Activated CD8-positive, alpha-beta memory T cell treated with anti-CD3 and anti-CD28 coated beads for 1 hour (primary cell): ENCODE measurements at places on chromosomes 11 and 22.

- DNase-seq = no peak
These were observed 866 bp upstream of the RRM1 start for GRCh38 chr11:4093519-4094347.

DNA sequence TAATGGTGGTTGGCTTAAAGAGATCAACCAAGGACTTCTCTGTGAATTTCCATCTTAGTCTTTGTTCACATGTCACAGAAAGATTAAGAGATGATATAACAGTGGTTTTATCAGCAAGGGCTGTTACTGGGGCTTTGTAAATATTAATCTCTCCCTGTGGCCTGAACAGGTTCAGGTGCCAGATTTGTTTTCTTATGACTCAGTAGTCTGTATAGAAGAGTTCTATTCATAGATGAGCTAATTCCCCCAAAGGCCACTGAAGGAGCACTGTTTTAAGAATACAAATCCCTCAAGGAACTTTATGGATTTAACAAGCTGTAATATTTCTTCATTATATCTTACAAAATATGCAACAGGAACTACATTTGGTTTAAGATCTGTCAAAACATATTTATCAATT, 50.4 kb downstream of the TCP11L1 start:
- DNase-seq = no peak

DNA sequence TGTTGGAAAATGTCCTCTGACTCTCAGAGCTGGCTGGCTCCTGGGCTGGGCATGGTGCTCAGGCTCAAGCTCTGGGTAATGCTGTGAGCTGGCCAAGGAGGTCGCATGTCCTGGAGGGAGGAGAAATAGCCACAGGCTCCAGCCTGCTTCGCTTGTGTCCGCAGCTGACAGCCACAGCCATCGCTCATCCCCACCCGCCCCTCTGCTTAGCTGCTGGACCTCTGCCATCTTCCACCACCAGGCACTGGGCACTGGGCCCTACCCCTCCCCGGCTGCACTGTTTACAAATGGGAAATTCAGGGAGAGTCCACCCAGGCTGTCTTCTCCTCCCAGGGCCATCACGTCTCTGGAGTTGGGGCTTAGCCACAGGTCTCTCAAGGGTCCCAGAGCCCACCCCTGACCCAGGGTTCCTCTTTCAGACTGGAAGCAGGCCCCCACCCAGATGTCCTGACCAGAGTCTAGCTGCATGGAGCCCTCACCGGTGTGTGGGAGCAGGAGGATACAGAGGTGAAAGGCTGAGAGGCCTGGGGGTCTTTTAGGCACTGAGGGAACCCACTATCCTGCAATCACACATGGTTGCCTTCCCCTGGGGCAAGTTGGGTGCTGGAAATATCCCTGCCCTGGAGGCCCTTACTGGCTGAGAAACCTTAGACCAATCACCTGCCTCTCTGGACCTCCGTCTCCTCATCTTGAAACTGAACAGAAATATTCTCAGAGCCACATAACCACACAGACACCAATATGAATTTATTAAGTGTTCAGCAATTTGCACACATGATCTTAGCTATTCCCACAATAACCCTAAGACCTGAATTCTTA, 62.7 kb downstream of the CD82 start:
- DNase-seq = no peak

DNA sequence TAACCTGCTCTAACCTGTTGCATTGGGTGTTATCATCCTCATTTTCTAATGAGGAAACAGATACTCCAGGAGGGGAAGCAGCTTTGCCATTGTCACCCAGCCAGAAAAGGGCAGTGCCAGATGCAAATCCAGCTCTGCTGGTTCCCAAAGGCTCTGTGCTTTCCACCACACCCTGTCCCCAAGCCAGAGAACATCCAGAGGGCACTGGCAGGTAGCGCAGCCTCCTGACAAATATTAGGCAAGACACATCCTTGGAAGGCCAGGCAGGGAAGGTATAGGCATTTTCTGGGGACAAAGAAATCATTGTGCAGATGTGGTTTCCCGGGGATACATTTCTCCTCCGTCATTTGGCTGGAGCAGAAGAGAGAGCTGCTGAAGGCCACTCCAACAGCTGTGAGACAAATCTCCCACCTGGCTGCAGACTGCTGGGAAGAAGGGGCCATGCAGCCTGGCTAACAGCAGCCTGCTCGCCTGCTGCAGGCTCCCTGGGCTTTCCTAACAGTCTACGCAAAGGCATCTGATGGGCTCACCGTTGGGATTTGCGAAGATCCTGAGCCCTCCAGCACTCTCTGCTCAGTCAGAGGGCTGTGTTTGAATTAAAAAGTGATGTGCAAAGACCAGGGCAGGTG, 93.9 kb upstream of the PITPNB start:
- DNase-seq = no peak

DNA sequence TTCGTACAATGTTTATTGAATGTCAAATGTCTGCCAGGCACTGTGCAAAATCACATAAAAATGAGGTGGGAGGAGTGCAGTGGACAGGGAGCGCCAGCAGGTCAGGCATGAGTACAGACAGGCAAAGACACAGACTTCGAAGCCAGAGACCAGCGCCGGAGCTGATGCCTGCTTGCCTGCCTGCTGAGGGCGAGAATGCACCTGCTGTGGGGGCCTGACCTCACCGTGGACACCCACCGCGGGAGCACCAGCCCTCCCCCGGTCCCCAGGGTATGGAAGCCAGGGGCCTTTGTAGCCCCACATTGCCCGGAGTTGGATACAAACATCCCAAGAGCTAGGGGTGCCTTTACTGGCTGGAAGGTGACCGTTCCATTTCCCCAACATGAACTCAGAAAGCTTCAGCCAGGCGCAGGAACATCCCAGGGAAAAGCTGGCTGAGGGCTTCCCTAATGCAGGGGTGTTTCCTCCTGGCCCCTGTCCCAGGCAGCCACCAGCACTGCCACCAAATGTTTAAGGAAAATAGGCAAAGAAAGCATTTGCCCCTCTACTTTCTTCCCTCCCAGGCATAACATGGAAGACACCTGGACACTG, 17.9 kb downstream of the IFITM10 start:
- DNase-seq = no peak
